ENCODE measurements at places on chromosomes 3 and 15.

GRCh38 chr3:86416334-86416733 is 574.6 kb downstream of the VGLL3 start:
- no peak for DNase-seq

GRCh38 chr15:85379403-85380131 is 836 bp upstream of the AKAP13 start:
- no peak for DNase-seq

DNA sequence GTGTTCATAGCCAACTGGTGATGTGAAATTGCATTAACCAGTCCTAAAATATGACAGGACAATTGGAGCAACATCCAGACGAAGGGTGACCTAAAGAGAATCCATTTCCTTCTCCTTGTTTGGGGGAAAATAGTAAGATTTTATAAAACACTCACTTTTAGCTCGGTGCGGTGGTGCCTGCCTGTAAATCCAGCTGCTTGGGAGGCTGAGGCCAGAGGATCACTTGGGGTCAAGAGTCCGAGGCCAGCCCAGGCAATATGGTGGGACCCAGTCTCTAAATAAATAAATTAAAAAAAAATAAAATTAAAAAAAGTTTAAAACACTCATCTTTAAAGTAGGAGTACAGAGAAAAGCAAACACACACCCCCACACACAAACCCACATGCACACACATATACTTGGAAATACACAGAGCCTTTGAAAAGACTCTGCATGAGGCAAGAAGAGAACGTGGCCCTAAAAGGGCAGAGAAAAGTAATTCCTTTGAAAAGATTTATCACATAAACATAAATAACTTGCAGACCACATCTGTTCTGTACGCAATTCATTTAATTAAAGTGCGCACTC is 14.1 kb upstream of the LOXL1 start:
- no peak for DNase-seq

DNA sequence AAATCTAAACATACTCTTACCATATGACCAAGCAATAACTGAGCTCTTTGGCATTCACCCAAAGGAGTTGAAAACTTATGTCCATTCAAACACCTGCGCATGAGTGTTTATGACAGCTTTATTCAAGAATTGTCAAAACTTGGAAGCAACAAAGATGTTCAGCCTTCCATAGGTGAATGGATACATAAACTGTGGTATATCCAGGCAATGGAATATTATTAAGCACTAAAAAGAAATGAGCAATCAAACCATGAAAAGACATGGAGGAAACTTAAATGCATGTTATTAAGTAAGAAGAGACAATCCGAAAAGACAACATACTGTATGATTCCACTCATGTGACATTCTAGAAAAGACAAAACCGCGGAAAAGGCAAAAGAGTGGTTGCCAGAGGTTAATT is 312.0 kb upstream of the TMC3 start:
- DNase-seq, result no peak

- no peak for DNase-seq
Observed at GRCh38 chr15:52716536-52716935, 37.3 kb upstream of the ATOSA start.

DNA sequence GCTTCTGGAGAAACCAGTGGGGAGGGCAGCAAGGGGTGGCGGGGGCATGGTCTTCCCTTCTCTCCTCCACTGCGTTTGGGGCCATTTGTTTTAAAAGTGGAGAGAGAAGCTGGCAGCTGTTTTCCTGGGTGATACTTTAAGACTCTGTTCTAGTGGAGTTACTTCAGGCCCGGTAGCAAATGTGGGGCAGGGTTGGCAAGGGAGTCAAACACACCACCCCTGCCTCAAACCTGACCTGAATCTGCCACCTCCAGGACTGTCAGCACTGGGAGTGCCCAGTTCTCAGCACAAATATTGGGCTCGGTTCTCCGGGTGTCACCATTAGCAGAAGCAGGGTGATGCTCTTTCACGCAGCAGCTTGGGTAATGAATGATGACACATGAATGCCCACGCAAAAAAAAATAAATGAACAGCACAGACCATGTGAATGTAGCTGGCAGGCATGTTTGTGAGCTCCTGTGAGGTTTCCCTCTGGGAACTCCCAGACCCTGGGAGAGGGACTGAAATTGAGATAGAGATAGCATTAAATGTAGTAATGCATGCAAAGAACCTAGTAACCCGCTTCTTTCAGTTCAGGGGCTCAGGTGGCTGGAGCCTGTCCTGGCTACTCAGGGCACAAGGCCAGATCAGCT is 424.0 kb downstream of the MCTP2 start:
- DNase-seq, result no peak

DNA sequence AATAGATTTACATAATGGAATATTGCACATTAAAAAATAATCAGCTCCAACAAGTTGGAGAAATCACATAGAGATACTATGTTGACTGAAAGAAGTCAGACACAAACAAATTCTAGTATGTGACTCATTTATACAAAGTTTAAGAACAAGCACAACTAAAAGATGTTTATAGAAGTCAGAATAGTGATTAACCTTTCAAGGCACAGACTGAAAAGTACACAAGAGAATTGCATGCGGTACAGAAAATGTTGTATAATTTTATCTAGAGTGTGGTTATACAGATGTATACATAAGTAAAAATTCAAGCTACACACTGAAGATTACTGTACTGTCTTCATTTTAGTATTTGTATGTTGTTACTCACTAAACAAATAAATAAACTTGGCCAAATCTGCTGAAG is 19.3 kb upstream of the ATOSA start:
- no peak for DNase-seq

GRCh38 chr3:8307545-8308110 is 194.0 kb upstream of the LMCD1 start:
- DNase-seq, result no peak

GRCh38 chr15:68526269-68526668 is 52.5 kb upstream of the CORO2B start:
- no peak for DNase-seq

GRCh38 chr3:195906865-195907683 is 1.3 kb downstream of the TNK2 start:
- peak; percentile 32 for DNase-seq

DNA sequence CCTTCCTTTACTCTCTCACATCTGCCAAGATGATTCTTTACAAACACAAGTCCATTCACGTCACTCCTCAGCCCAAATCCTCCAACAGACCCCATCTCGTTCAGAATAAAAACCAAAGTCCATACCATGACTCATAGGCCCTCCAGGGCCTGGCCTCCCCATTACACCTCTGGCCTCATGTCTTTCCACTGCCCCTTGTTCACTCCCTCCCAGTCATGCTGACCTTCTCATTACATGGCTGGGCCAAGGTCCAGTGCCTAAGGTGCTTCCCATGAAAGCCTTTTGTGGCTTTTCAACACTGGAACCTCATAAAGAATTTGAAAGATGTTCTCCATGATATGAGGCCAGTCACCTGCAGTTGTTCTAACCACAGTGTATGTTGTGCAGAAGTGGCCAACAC is 44.5 kb downstream of the NEK10 start:
- DNase-seq, result no peak
